Neural progenitor cell (in vitro differentiated cells): ENCODE measurements at places on chromosomes 12 and 14. TPM values are rescaled to one million over a fixed set of nuclear protein-coding genes. Genes with fewer than 3 reads are reported as not detected.

OTX2 gene
- 453 and 513 TPM in 2 replicates for total RNA-seq

FBLN5 gene
- not detected in 2 replicates for total RNA-seq

KRT78 gene
- total RNA-seq, result not detected in 2 replicates

KMT2D gene
- total RNA-seq, result 19.0 and 31.3 TPM in 2 replicates

NINJ2 gene
- total RNA-seq, result 0.37 TPM in 1 of 2 replicates, not detected in the other

TSPAN19 gene
- total RNA-seq, result 4.3 and 5.0 TPM in 2 replicates
